ENCODE measurements at places on chromosomes 1 and 21.

GRCh38 chr21:34180826-34181359 is 107.5 kb downstream of the MRPS6 start:
- no peak for DNase-seq

DNA sequence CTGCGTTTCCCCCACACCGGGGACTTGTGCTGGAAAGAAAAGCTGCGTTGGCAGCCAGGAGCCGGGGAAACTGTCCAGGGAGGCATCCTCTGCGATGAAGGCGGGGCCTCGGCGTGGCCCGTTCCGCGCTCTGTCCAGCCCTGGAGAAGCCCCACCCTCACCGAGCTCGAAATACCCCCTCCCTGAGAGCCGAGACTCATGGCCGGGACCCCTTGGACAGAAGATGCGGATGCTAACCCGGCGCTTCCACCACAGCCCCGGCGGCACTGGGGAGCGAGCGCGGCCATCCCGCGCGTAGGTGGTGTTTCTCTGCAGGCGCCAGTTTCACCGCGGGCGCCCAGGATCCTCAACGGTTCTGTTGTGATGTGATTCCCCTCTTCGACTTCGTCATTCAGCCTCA is 31.6 kb downstream of the PDE9A start:
- DNase-seq = no peak

- no peak for DNase-seq
Observed at GRCh38 chr21:33032434-33033047, 6.8 kb downstream of the OLIG2 start.

GRCh38 chr1:229860926-229861325 is 206.1 kb upstream of the GALNT2 start:
- no peak for DNase-seq

DNA sequence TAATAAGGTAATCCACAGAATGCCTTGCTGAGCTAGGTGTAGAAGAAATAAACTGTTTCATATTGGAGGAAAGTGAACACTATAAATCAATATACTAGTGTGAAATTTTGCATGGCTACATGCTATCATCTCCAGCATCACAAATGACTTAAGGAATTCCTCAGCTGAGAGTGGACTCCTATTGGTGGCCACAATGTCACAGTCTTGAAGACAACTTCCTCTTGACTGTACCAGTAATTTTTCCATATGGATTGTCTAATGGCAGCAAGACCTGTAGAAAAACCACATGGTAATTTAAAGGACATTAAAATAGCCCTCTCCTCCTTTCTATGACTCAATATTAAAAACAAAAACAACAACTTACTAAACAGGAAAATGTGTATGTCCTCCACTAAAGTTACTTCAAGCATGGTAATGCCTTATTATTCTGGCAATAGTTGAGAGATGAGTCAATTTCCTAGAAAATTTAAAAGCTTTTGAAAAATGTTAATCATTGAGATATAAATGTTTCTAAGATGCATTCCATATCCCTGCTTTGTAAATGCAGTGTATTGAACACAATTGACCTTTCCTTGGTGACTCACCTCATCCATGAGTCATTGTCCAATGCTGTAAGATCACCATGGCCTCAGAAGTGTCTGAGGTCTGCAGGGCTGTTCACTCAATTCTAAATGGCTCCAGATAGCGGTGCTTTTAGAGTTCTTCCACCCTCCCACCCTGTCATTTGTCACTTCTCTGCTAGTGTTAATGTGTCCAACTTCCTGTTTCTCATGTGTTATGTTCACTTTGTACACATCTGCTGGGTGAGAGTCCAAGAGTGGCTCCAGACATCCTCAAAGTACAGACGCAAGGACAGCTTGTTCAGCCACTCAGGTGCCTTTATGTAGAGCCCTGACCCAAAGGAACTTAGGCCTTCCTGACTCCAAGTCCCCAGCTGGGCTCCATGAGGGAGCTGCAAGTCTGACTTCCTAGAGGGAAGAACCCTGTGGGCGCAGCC is 32.8 kb upstream of the DNASE2B start:
- DNase-seq = peak; percentile 99

DNA sequence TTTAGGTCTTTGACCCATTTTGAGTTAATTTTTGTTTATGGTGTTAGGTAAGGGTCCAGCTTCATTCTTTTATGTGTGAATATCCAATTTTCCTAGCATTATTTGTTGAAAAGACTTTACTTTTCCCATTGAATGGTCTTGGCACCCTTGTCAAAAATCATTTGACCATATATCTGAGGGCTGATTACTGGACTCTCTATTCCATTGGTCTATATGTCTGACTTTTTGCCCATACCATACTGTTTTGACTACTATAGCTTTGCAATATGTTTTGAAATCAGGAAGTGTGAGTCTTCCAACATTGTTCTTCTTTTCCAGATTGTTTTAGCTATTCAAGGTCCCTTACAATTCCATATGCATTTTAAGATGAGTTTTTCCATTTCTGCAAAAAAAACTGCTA is 11.4 kb upstream of the CCSAP start:
- no peak for DNase-seq

DNA sequence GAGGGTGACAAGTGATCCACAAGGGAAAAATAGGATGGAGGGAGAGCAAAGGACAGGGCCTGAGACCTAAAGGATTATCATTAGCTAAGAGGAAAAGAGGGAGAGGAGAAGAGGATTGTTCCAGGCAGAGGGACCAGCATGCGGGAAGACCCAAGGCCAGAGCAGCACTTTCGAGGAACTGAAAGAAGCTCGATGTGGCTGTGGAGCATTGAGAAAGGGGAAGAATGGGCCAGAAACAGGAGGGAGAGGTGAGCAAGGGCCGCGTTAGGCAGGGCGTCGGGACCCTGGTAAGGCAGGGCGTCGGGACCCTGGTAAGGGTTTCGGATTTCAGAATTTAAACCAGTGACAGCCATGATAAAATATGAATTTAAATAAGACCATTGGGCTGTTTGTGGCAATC is 22.8 kb upstream of the CSF1 start:
- no peak for DNase-seq

GRCh38 chr1:165532053-165532452 is 11.7 kb upstream of the LRRC52 start:
- no peak for DNase-seq
